ENCODE measurements at places on chromosomes 12 and 14. TPM values are rescaled to one million over a fixed set of nuclear protein-coding genes. Genes with fewer than 3 reads are reported as not detected.

The CNTN1 gene
- total RNA-seq = 0.19 TPM

The SYT1 gene
- 0.16 TPM for total RNA-seq

The ESR2 gene
- total RNA-seq = 0.20 TPM

The CATSPERB gene
- total RNA-seq = 0.19 TPM

- DNase-seq = no peak
Measured at GRCh38 chr14:54083549-54084239, 127.1 kb upstream of the BMP4 start.

DNA sequence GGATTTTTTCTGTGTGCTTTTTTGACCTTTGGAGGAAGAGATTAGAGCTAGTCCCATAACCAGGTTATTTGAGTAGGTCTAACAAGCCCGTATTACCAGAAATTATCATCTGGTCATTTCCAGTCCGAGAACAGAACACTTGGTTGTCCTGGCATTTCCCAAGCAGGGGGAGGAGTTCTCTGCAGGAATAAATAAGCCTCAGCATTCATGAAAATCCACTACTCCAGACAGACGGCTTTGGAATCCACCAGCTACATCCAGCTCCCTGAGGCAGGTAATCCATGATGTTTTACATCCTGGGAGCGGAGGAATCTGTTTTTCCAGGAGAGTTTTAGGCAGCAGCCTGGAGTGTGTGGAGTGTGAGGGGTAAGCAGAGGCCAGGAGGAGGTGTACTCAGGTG, at the start of gene SERPINA3:
Gene SERPINA3 (plus strand): TSS at position 218 of the 400 bp plus-strand sequence. CDS start 2,051 bp downstream, outside the sequence.
- DNase-seq = no peak

DNA sequence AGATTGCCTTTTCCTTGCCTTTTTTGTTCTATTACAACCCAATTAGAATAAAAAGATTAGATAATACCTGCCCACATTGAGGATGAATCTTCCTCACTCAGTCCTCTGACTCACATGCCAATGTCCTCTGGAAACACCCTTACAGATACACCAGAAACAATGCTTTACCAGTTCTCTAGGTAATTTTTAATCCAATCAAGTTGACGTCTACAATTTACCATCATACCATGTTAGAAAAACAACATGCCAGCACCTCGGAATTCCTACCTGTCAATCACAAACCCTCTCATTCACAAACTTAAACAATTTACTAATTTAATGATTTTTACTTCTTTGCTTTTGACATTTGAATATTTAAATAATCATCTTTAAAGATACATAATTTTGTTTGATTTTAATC, 953.8 kb downstream of the TRHDE start:
- no peak for DNase-seq

DNA sequence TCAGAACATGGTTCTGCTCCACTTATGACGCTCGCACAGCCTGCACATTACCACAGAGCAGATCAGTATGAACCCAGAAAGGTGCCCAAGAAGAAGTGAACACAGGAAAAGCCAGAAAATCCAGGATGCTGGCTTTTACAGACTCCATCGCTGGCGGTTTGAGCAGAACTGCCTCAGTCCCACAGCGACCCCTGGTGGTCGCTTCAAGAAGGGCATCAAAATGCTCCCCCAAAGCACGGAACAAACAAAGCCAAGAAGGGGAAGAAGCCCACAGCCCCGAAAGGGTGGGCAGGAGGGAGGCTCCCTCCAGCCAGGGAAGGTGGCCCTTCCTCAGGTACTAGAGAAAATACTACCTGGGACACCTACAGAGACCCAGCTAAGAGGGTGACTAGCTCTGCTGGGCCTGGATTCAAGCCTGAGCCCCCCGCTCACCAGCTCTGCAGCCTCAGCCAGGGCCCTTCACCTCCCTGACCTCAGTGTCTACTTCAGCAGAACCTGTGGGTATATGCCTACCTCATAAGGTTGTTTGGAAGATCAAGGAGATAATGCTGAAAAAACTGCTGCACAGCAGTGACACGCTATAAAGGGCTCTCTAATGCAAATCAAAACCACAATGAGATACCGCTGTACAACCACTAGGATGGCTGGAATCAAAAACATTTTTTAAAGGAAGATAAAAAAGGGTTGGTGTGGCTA, 98.1 kb downstream of the NCOR2 start:
- DNase-seq = no peak

DNA sequence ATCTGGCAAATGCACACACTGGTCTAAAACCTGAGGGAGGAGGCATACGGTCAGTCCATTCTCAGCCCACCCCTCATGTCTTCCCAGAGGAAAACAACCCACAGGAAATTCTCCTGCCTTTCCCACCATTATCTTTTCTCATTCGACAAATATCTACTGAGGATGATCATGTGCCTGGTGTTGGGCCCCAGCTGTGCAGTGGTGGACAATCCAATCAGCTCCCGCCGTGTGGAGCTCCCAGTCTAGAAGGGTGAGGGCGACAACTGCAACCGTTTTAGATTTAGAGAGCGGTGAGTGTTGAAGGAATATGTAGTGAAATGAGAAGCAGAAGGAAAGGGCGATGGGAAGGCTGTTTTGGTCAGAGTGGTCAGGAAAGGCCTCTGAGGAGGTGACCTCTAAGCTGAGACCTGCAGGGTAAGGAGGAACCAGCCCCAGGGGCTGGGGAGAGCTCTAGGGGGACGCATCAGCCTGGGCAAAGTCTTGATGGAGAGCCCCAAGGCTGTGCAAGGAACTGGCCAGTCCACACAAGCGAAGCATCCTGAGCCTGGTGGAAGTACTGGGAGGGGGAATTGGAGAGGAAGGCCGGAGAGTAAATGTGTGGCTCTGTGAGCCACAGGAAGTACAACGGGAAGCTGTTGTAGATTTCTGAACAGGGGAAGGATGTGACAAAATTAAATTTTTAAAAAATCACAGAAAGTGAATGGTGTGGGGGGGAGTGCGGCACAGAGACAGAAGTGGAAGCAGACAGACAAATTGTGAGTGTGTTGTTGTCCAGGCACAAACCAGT, 192.8 kb downstream of the NTF3 start:
- no peak for DNase-seq

DNA sequence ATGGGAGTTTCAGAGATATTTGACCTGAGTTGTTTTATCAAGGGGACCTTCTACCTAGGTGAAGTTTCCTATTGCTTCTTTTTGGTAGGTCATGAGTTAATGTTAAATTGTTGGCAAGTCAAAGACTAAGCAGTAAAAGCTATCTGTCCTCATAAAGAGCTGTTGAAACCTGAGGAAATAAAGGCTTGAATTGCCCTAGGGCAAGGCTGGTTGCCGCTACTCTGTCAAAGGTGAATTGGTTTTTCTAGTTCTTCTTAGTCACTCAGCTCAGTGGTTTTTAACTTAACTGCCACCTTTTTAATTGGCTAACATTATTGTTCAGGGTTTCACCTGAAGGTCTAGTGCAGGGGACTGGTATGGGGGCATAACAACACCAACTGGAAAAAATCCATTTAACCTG, 441.6 kb upstream of the FBXO33 start:
- DNase-seq = no peak

DNA sequence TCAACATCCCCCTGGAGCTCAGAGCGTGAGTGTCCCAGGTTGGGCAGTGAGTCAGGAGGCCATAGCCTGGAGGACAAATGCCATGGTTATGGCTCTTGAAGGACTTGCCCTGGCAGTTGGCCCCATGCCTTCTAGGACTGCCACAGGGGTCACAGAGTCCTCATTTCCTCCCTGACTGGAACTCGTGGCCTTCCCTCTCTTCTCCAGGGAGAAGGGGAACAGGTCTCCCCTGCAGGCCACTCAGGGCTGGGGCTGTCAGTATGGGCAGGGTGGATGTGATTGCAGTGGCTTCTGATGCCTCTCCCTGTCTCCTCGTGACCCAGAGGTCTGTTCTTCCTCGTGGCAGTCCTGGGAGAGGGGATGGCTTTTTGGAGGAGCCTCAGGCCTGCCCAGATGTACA, 70.7 kb downstream of the ADCK1 start:
- DNase-seq = no peak

DNA sequence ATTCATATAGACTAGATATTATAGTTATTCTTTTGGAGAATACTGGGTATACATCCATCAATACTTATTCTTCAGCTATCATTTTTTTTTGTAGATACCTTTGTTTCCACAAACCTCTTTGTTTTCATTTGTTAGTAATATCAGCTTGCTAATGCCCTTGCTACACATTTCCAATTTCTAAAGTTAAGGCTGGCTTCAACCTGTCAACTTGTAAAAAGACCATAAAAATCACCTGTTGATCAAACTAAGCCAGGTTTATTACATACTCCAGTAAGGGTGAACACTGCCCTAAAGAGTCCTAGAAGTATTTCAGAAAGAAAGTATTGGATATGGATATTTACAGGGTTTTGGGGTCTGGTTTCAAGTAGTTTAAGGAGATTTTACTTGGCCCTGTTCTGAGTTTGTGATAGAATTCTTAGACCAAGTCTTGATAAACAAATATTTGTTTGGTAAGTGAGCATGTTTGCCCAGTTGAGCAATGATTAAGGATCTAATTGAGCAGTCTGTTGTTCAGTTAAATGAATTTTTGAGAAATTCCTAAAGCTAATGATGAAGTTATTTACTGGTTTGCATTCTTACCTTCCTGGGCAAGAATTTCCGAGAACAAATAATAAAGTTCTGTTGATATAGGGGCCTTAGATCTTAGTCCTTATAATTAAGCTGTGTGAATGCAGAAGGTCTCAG, 52.8 kb upstream of the LRTM2 start:
- DNase-seq = no peak
